Activated CD4-positive, alpha-beta T cell treated with anti-CD3 and anti-CD28 coated beads, Interleukin-2, amount 50 U/mL, for 4 hours (primary cell): ENCODE measurements at places on chromosomes 4 and X.
A peak's percentile ranks its signal among the peaks of the same experiment; 100 is the strongest.

DNA sequence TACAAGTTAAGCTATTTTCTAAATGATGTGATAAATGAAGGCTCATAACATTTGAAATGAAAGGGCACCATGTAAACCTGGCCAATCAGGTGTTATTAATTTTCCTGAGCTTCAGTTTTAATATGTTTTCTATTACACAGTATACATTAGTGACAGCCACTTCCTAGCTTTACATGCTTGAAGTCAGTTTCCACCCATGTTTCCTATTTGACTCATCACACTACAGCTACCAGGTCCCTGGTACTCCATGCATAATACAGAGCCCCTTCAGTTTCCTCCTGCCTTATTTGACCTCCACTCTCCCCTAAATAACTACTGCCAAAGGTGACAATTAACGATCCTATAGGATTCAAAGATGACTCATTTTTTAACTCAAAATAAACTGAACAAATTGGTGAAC is 18.3 kb downstream of the ZNF518B start:
- no peak for DNase-seq

- no peak for DNase-seq
Observed at GRCh38 chrX:102517326-102517725, 787 bp upstream of the TMSB15A start.

GRCh38 chr4:183348706-183349659 is 26.8 kb upstream of the CLDN24 start:
- DNase-seq, result no peak

DNA sequence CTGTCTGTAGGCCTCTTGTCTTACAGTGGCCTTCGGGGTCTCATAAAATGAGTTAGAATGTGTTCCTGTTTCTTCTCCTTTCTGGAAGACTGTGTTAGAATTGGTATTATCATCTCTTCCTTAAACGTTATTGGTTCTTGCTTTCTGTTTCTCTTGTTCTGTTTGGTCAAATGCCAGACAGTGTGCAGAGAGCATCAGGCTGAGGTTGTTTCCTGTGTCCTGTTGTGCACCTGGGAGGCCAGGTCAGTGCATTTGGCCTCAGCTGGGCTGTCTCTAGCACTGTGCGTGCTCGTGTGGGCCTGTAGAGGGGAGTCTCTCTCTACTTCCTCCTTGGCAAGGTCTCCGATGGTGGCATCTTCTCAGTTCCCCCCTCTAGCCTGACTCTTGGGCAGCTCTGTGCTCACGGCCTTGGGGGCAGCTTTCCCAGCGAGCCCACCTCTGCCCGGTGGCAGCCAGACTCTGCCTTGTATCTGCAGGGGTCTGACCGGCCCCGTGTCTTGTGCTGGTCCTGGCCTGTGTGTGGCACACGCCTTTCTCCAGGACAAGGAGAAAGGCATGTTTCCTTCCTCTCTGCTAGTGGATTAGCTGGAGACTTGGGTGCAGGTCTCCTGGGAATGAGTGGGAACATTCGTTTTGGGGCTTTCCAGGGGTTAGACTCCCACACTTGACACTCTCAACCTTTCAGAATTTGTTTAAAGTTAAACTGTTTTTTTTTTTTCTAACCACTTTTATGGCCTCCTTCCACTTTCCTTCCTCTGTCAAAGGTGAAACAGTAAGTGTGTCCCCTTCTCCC is 62.3 kb downstream of the FAM193A start:
- DNase-seq, result no peak

GRCh38 chrX:39814391-39814790 is 283.4 kb downstream of the BCOR start:
- DNase-seq, result peak; percentile 29

GRCh38 chr4:188781655-188782054 is 642.4 kb downstream of the TRIML1 start:
- no peak for DNase-seq

DNA sequence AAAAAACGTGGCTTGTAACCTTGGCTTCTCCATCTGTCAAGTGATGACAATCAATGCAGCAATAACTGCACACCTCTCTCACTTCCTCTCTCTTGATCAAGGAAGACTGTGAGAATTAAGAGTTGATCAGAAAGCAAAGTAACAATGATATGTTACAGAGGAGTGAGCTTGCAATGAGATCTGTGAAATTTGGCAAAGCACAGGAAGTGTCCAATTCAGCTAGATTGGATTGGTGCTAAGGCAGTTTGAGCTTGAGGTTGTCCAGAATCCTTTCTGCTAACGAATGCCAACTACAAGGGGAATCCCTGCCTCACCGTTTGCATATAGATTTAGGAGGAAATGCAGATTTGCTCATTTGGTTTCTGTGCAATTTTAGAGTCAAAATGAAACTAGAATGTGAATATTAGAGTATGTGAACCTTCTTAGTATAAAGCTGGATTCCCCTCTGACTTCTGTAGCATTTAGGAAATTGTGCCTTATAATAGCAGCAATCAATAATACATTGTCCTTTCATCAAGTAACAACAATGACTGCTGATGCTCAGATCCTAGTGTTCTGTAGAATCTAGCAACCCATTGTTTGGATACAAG is 346.4 kb downstream of the PTTG2 start:
- DNase-seq, result no peak

GRCh38 chr4:74097116-74097515 is 1.9 kb downstream of the CXCL2 start:
- DNase-seq, result no peak

- no peak for DNase-seq
Observed at GRCh38 chr4:7616193-7616592, 181.5 kb upstream of the PSAPL1 start.

DNA sequence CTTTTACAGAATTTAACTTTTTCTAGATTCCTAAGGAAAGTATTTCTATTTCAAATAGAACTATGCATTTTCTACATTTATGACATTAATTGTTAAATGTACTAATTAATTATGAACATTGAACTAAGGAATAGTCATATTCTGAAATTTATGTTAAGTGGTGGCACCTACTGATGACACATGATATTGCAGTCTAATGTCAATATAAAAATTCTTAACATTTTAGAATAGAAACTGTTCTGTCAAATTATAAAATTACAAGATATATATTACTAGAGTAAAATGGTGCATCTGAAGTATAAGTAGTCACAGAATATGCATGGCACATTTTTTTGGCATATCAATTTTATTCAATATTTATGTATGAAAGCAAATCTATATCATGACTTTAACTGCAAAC is 40.2 kb upstream of the NDNF start:
- no peak for DNase-seq

- DNase-seq, result no peak
Observed at GRCh38 chrX:20487227-20487626, 220.5 kb upstream of the RPS6KA3 start.

DNA sequence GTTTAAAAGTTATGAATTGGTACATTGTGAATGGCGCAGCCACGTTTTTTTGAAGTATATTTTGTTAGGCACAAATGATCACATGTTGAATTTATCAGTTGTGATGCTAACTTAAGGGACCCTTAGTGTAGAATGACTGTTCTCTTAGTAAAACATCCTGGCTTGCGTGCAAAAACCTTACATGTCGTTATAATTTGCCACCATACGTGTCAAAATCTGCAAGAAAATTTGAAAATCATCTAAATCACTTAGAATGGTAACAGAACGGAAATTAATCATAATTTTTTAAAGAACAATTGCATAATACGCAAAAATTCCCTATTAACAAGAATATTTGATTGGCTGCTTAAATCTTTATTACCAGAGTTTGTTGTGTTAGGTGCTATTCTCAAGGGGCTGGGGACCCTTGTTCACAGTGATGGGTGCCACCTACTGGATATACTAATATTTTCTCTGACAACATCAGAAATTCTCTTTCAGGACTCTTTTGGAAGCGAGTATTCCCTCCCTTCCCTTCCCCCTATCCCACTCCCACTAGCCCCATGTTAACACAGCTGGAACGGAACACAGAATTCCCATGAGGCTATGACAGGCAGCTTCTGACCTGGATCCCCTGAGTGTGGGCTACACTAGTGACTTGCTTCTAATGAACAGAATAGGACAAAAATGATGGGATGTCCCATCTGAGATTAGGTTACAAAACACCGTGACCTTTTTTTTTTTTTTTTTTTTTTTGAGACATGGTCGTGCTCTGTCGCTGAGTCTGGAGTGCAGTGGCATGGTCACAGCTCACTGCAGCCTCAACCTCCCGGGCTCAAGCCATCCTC is 71.8 kb downstream of the SUPT20HL2 start:
- no peak for DNase-seq

DNA sequence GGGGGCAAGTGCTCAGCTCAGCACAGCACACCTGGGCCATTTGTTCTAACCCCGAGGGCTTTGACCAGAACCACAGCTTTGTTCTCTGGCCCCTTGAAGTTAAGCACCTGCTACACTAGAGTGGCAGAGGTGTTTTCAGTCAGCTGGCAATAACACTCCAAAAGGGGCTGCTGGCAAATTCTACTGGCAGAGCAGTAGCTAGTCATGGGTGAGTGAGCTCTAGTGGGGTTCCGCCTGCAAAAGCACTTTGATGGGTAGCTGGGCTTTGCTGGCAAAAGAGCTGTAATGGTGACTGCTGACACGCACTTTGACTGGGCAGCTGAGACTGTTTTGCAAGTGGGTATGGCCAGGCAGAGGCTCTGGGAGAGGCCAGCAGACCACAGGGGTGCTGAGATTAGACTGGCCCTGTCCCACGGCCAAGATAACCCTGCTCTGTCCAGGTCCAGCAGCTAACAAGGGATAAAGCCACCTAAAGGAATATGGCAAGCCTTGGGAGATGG is 65.2 kb upstream of the TENT5D start:
- DNase-seq, result no peak

GRCh38 chrX:9171841-9172463 is 138.0 kb upstream of the FAM9B start:
- DNase-seq, result no peak

DNA sequence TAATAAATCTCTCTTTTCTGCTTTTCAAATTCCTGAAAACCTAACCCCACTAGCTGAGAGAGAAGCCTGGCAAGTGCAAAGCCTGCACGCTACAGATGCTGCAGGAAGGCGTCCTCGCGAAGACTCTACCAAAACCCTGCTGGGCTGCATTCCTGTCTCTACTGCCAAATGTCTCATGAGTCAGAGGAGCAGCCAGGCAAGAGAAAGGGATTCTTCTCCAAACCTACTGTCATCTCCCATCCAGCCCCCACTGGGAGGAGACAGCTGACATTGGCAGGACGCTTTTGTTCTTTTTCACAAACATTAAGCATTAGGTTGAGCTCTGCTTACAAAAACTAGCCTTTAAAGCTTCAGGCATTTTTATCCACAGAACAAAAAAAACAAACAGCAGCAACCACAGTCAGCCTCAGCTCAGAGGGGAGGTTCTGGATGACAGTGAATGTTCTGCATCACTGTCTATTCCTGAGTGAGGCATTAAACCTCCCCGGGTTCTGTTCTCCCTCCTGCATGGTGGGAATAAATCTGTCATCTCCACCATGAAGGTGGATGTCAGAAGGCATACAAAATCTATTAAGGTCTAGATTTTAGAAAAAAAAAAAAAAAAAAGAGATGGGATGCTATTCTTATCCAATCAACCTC is 18.0 kb downstream of the CRMP1 start:
- DNase-seq, result no peak

GRCh38 chr4:20645236-20645635 is 55.0 kb upstream of the PACRGL start:
- no peak for DNase-seq

DNA sequence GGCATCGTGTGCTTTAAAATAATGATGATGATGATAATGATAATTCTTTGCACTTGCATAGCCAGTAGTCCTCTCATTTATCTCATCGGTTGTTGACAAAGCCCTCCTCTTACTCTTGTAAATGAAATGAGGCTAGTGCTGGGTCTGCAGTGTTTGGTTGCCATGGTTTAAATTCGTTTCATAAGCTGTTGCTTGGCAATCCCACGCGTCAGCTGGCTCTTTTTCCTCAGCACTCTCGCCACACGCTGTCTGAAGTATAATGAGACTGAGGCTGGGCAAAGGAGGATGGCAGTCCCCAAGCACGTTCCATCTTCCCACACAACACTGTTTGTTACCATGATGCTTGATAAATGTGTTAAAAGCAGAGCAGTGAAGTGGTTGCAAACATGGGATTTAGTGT is 15.5 kb downstream of the PAGE4 start:
- DNase-seq, result no peak

GRCh38 chr4:23038626-23039491 is 346.1 kb downstream of the GBA3 start:
- no peak for DNase-seq

- no peak for DNase-seq
Observed at GRCh38 chr4:19883841-19884240, 367.9 kb upstream of the SLIT2 start.

DNA sequence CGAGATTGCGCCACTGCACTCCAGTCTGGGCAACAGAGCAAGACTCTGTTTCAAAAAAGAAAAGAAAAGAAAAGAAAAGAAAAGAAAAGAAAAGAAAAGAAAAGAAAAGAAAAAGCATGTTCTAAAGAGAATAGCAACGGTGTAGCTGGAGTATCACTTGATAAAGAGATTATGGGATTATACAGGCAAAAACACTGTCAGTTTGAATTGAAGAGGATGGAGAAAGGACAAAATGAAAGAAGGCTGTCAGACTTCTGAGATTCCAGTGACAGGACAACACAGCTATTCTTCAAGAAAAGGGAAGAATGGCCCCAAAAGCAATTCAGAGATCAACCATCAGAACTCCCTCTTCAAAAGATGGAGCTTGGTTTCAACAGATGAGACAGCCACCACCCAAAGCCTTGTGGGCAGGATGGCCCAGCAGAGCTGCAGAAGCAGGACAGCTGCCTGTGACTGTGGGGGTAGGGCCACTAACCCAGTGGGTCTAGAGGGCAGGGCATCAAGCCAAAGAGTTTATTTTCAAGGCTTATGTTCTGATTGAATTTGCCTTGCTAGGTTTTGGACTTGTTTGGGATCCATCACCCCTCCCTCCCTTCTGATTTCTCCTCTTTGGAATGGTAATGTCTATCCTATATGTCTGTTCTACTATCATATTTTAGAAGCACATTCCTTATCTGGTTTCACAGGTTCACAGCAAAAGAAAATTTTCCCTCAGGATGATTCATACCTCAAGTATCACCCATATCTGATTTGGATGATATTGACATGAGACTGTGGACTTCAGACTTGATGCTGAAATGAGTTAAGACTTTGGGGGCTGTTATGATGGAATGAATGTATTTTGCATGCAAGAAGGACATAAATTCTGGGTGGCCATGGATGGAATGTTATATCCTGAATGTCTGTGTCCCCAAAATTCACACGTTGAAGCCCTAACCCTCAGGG is 17.5 kb downstream of the RFC1 start:
- no peak for DNase-seq

- DNase-seq, result no peak
Observed at GRCh38 chr4:55868581-55869090, 15.2 kb downstream of the EXOC1 start.

GRCh38 chrX:84709987-84710386 is 207.7 kb upstream of the HDX start:
- no peak for DNase-seq

DNA sequence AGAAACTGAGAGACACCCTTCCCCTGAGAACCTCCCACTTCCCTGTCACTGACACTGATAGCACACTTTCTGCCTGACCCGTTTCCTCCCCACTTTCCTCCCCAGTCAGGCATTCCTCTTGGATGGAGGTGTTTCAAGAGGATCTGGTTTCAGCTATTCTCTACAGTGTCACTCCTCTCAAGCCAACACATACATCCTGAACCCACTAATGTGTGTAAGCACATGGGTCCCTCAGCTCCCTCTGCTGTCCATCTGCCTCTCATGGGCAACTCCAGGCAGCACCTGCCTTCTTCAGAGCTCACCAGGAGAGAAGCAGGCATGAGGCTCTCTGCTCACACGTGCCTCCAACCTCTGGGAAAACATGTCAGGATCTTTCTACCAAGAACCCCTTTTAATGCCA is 207.6 kb downstream of the NAF1 start:
- DNase-seq, result no peak

GRCh38 chrX:132532913-132533312 is 44.1 kb upstream of the MBNL3 start:
- no peak for DNase-seq

GRCh38 chr4:79682801-79683530 is 274.9 kb upstream of the GK2 start:
- DNase-seq, result no peak
